ENCODE measurements at places on chromosomes 12 and 14.

GRCh38 chr12:2583091-2583497, 211.7 kb upstream of the FKBP4 start:
- DNase-seq: no peak

DNA sequence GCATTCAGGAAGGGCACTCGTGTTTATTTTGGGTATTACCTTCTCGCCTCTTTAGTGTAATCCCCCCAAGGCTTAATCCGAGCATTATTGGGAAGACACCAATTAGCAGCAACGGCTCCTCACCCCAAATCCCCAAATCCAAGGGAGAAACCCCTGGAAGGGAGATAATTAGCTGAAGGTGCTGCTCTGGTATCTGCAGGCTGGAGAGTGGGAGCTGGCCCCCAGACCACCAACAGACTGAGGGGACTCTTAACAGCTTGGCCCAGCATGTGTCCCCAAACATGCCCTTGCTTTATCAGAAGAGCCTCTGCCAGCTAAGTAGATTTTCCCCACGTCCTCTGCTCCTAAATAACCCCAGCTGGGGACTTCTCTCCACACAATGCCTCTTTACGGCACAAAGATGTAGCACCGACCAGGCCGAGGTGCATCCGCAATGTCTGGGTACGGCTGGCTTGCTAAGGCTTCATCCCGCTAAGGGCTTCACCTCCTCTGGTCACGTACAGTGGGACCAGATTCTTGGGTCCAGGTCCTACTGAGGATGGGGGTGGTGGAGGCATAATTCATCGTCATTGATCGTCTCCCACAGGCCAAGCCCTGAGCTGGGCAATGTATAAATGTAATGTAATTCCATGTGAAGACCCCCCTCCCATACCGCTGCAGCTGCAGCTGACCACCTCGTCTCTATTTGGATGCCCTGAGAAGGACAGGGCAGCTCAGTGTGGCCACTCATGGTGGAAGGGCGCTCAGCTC, 123.7 kb upstream of the GSC start:
- DNase-seq: no peak

GRCh38 chr12:16003460-16003859, 92.3 kb downstream of the DERA start:
- no peak for DNase-seq

DNA sequence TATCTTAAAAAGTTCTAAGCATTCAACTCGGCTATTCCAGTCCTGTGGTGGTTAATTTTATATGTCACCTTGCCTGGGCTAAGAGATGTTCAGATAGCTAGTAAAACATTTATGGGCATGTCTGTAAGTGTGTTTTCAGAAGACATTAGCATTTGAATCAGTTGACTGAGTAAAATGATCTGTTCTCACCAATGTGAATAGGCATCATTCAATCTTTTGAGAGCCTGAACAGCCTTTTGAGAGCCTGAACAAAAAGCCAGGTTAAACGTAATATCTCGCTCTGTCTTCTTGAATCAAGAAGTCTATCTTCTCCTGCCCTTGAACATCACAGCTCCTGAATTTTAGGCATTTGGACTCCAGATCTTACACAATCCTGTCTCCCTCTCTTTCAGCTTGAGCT, 1266.1 kb downstream of the LRFN5 start:
- no peak for DNase-seq

GRCh38 chr12:11780521-11781101, 131.1 kb downstream of the ETV6 start:
- no peak for DNase-seq

- no peak for DNase-seq
These were observed 11.6 kb downstream of the TMEM119 start for GRCh38 chr12:108586306-108586705.

DNA sequence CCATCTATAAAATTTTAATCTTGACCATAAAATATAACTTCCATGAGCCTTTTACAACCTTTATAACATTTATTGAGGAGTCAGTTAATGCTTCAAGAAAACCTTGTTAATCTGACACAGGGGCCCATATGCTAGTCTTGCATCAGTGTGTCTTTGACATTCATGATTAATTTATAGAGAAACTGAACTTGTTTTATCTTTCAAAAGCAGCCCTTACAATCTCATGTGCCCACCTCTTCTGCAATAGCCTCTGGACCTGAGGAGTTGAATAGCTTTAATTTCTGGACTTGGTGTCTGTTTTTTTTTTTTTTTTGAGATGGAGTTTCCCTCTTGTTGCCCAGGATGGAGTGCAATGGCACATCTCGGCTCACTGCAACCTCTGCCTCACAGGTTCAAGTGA, 8.6 kb upstream of the LPCAT3 start:
- DNase-seq: no peak

GRCh38 chr14:92400579-92401444, 77.8 kb downstream of the SLC24A4 start:
- no peak for DNase-seq

DNA sequence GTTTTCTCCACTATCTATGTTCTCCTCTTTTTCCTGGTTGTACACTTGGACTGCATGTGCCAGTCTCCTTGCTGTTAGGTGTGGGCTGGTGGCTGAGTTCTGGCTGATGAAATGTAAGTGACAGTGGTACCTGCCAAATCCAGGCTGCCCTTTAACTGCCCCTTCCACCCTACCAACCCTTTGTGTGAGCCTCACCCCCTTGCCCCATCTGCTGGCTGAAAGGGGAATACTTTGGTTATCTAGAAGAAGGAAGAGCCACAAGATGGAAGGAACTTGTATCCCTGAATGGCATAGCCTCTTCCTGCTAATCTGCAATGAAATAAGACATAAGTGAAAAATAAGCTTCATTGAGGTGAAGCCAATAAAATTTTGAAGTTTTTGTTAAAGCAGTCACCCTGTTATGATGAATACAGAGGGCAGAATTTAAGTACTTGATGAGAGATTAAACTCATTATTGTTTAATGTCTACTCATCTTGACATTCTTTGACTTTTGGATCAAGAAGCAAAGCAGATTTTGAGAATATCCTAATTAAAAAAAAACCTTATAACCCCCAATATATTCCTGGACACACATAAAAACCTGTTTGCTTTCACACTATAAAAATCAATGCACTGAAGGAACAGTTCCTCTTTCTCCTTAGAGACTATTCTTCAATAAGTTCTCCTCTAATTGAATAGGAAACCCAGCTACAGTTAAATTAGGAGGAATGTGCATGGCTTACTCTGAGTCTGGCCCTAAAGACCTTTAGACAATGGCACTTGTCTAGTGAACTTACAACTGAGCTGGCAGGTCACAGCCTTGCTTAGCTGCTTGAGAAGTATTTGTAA, 262.6 kb upstream of the BTG1 start:
- DNase-seq: no peak

DNA sequence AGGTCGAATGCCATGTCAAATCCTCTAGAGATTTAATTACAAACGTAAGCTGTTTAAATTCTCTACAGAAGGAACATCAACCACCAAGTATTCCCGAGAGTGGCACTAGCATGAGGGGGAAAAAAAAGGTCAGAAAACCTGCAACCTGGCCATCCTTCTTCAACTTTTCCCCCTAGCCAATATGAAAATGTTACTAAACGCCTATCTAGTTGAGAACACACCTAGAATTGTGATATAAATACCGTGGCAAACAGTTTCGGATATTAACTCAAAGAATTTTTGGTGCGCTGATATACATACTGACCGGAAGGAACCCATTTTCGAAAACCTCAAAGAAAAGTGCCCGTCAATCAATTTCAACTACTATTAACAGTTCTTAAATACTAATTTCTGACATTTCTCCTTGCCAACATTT, 1.8 kb downstream of the HNRNPC start:
- no peak for DNase-seq

DNA sequence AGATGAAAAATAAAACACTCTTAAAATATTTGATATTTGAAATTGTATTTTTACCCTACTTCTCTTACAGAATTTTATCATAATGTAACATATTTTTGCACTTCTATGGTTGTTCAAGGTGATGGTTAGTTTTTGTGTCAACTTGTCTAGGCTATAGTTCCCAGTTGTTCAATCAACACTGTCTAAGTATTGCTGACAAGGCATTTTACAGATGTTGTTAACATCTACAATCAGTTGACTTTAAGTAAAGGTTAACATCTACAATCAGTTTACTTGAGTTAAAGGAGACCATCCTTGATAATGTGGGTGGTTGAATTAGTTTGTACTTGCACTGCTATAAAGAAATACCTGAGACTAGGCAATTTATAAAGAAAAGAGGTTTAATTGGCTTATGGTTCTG, 206.5 kb downstream of the AEBP2 start:
- no peak for DNase-seq
